ENCODE measurements at places on chromosomes 4 and X.
A peak's percentile ranks its signal among the peaks of the same experiment; 100 is the strongest.

DNA sequence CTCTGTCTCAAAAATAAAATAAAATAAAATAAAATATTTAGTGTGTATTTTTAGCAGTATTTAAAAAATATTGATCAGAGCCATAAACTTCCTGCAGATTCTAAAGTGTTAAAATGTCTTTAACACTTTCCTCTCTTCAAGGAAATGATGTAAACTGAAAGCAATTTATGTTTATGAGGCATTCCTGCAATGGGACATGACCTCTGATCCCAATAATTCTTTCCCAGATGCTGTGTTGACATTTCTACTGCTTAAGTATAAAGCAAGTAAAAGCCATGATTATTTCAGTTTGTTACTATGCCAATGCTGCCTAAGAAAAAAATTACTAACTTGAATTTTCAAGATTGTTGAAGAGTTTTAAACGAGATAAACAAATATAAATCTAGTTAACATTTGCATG lies 29.0 kb downstream of the COQ2 start:
- DNase-seq = peak; percentile 86

DNA sequence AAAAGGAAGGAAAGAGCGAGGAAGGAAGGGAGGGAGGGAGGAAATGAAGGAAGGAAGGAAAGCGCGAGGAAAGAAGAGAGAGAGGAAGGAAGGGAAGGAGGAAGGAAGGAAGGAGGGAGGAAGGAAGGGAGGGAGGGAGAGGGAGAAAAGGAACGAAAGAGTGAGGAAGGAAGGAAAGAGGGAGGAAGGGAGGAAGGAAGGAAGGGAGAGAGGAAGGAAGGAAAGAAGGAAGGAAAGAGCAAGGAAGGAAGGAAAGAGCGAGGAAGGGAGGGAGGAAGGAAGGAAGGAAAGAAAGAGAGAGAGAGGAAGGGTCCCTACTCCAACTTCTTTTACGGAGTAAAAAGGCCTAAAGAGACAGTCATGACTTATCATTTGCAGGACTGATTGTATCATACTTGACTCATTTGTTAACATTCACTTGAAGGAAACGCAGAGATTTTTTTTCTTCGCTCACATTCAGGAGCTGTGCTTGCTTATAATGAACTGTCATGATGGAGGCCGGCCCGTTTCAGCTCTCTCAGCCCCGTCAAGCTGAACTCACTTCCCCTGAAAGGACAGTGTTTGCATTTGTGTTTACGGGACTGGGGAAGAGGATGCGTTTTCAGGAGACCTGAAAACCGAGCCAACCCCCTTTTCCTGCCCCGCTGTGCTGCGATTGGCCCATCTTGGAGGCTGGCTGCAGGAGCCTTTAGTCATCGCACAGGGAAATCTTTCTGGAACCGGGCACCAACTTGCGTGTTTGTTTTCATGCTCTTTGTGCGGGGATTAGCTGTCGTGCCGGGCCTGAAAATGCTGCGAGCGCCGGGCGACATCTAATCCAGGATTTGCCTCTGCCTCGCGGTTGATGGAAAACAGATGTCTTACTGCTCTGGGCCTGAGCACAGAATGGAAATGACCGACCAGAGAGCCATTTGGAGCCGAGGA lies 17.8 kb downstream of the TRIM2 start:
- DNase-seq = peak; percentile 81

GRCh38 chr4:13968723-13969122 lies 341.2 kb upstream of the BOD1L1 start:
- peak; percentile 48 for DNase-seq

DNA sequence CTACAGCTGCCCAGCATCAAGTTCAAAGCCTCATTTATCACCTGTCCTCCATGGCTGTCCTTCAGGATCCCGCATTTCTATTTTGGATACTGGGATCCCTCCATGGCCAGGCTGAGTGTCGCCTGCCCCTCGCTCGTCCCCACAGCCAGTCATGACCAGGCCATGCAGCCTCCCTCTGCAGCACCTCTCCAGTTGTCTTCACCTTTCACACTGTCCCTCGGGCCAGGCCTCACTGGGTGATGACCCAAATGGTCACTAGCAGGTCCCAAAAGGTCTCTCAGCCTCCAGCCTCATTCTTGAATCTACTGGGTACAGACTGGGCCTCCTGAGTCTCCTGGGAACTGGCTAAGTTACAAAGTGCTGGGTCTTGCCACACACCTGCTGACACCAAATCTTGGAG lies 48.7 kb upstream of the HELT start:
- DNase-seq = no peak

DNA sequence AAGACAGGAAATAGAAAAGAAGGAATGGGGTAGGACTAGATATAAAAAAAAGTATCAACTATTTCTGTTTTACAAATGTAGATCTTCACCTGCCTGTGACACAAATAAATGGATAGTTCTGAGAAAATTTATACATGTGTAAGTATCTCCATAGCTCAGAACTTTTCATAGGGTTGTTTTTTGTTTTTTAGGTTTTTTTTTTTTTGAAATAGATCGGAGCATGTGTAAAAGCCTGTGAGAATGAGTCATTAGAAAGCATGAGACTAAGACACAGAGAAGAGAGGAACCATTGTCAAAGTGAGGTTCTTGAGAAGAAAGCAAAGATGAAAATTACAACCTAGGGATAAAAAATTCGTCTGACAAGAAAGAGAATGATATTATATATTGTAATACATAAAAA lies 481.6 kb downstream of the PABPC4L start:
- no peak for DNase-seq

GRCh38 chr4:140930557-140930956 lies 174.4 kb upstream of the TBC1D9 start:
- DNase-seq = no peak

GRCh38 chr4:77636902-77637301 lies 31.3 kb downstream of the CXCL13 start:
- peak; percentile 63 for DNase-seq

DNA sequence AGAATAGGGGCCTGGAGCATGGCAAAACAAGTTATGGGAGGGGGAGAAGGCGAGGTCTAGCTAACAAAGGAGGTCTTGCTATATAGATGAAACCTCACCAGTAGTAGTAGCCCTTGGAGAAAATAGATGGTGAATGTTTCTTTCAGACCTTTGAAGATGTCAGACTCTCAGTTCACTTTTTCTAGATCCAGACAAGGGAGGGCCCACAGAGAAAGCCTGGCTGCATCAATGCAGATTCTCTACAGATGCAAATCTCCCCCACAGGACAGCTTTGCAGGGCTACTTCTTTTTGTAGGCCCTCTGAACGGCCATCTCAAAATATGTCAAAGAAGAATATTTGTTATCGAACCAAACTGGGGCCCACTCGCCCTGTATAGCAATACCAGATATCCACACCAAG lies 159.7 kb downstream of the ANK2 start:
- DNase-seq = no peak

GRCh38 chrX:22015139-22015750 lies 16.9 kb upstream of the PHEX start:
- DNase-seq = no peak

DNA sequence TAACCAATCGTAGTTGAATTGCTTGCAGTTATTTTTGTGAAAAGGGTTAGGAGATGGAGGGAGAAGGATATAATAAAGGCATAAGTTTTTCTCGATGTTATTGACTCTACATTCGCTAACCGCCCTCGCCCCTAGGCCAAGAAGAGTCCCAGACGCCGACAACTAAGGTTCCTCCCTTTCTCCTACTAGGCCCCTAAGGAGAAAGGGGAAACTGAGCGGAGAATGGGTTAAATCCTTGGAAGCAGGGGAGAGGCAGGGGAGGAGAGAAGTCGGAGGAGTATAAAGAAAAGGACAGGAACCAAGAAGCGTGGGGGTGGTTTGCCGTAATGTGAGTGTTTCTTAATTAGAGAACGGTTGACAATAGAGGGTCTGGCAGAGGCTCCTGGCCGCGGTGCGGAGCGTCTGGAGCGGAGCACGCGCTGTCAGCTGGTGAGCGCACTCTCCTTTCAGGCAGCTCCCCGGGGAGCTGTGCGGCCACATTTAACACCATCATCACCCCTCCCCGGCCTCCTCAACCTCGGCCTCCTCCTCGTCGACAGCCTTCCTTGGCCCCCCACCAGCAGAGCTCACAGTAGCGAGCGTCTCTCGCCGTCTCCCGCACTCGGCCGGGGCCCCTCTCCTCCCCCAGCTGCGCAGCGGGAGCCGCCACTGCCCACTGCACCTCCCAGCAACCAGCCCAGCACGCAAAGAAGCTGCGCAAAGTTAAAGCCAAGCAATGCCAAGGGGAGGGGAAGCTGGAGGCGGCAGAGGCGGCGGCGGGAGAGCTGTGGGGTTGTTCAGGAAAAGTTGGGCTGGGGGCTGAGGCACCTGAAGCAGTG lies 5.9 kb downstream of the ATOH1 start:
- no peak for DNase-seq

DNA sequence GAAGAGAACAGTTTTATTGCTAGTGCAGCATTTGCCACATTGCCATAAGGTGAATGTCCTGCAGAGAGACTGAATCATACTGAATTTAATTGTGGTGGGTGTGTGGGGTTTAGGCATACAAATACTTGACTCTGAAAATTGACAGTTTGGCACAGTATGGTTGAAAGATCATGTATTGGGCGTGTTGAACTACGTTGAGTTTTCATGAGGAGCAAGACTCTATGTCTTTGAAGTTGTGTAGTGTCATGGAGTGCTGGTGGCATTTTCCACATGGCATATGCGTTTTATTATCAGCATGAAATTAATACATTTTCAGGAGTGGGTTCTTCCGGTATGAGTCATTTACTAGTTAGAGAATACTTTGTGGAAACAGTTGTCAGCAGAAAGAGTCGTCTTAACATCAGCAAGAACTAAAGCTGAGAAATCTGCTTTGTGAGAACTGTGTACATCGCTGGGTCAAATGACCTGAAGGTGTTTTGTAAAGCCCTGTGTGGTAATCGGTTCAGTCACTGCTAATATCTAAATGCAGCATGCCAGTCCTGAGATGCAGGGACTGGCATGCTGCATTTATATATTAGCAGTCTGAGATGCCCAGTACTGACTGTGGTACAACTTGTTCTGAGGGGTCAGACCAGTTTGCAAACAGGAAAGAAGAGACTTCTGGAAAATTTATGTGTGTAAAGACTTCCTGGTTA lies 50.3 kb downstream of the ARHGAP10 start:
- peak; percentile 27 for DNase-seq

GRCh38 chrX:153910446-153910845 lies 6.0 kb downstream of the AVPR2 start:
- DNase-seq = no peak

- no peak for DNase-seq
Measured at GRCh38 chr4:109278594-109279031, 23.8 kb downstream of the COL25A1 start.

DNA sequence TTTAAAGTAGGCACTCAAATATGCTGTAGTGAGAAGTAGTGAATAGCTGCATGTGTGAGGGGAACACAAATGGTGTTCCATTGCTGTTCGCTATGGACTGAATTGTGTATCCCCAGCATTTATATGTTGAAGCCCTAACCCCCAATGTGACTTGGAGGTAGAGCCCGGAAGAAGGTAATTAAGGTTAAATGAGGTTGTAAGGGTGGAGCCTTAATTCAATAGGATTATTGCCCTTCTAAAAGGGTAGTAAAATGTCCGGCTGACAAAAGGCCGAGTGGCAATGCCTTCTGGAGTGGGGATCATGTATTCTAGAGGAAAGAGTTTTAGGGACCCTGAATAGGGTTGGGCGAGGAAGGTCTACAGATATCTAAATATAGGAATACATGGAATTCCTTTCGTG lies 168.9 kb upstream of the NUDT10 start:
- DNase-seq = no peak

GRCh38 chrX:106672527-106672926 lies 54.0 kb upstream of the RNF128 start:
- no peak for DNase-seq

DNA sequence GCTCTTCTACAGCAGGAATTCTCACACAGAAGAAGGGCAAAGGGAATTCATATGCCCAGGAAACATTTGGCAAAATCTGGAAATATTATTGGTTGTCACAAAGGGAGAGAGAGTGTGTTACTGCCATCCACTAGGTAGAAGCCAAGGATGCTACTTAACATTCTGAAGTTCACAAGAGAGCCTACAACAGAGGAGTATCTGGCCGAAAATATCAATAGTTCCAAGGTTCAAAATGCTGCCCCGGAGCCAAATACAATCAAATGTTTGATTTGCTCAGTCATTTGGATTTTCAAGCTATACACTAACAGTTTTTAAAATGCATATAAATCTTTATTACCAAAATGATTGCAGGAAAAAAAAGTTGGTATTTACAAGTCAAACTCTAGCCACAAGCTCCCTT lies 18.8 kb downstream of the OTUD4 start:
- DNase-seq = no peak

- DNase-seq = no peak
Measured at GRCh38 chr4:34850421-34850820, 1393.9 kb downstream of the ARAP2 start.

- DNase-seq = no peak
Measured at GRCh38 chrX:118823263-118824172, at the start of gene ZCCHC12. Gene ZCCHC12 (plus strand): TSS chrX:118823824. CDS start chrX:118825245, 1,421 bp downstream.

- no peak for DNase-seq
Measured at GRCh38 chr4:114883641-114884040, 229.8 kb downstream of the NDST4 start.

- DNase-seq = no peak
Measured at GRCh38 chrX:38879631-38880220, 78.5 kb downstream of the MID1IP1 start.

- no peak for DNase-seq
Measured at GRCh38 chrX:20712811-20713210, 446.1 kb upstream of the RPS6KA3 start.

DNA sequence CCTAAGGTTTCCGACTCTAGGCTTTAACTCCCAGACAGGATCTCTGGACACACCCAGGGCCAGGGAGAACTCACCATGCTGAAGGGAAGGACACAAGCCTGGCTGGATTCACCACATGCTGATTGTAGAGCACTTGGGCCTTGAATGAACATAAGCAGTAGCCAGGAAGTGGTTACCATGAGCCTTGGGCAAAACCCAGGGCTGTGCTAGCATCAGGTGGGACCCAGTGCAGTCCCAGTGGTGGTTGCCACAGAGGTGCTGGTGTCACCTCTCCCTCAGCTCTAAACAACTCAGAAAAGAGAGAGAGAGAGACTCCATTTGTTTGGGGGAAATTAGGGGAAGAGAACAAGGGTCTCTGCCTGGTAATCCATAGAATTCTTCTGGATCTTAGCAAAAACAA lies 77.0 kb downstream of the KLHL13 start:
- no peak for DNase-seq

GRCh38 chrX:142999199-142999701 lies 26.5 kb upstream of the SPANXN4 start:
- DNase-seq = no peak

DNA sequence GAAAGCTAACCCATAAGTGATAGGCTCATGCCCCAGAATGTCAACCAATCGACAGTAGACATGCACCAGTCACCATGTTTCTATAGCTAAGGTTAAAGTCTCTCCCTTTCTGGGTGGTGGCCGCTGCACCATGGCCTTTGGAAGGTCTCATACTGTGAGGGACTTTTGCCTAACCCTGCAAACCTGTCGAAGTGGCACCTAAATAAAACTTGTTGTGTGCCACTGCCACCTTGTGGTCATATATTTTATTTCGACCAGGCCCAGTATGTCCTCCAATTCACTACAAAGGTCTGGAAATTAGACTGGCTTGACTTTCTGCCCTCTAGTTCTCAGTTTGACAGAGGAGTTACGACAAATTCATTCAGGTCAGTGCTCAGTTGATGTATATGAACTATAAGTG lies 163.1 kb downstream of the SMARCA1 start:
- peak; percentile 25 for DNase-seq

GRCh38 chrX:22202251-22202650 lies 70.5 kb upstream of the CBLL2 start:
- no peak for DNase-seq

Measured in AG10803 (cell line).